ENCODE measurements at places on chromosomes 11 and 22.

DNA sequence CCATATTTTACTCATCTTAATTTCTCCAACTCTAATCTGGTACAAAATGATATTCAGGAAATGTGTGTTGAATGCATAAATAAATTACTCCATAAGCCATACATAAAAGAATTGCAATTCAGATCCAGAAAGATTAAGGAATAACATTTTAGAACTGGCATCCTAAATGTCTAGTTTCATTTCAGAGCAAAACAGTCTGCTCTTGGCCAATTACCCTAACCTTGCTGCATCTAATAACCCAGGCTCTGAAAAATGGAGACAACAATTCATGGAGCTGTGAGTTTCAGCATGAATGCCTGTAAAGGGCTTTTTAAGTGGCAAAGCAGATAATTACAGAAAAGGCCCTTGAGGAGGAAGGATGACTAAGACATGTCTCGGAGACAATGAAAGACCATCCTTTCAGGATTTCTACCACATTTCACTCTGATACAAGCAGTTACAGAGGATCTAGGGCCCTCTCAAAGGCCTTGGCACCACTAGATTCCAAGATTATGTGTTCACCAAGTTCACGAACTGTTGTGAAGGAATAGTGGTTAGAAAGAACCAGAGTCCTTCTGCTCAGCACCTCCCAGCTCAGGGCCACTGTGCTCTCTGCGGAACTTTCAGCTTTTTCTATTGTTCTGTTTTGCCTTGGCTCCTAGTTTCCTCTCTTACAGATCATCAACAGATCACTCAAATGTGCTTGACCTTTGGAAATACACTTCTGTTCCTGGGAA lies 157.6 kb upstream of the BLID start:
- DNase-seq: no peak

DNA sequence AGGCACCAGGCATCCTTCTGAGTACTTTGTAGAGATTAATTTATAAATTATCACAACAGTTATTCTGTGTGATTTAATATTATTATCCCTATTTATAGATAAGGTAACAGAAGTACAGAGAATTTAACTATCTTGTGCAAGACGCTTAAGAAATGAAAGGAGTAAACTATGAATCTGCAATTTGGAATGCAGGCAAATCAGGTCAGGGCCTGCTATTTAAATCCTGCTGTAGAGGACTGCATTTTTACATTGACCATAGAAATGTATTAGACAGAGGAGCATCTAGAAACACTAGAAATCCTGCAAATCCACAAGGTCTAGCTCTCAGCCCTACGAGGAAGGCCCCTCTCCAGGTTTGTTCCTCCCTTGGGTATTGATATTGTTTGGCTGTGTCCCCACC lies 336.2 kb downstream of the ETS1 start:
- DNase-seq: no peak

GRCh38 chr11:114827736-114828135 lies 149.4 kb downstream of the NXPE2 start:
- no peak for DNase-seq

GRCh38 chr11:20369826-20370225 lies 6.3 kb downstream of the HTATIP2 start:
- no peak for DNase-seq

DNA sequence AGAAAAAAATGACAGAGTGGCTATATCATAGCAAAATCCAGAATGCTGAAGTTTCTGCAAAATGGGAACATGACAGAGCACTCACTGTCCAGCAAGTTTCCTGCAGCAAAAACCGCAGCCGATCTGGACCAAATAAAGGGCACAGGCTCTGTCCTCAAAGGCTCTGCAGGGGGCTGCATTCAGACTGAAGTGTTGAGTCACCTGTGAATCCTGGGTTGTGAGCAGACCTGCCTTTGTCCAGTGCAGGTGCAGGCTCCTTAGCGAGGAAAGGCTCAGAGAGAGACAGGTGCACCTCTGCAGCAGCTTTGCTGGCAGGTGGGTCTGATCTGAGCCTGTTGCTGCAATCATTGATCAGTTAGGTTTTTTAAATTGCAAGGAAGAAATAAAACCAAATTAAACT lies 29.3 kb upstream of the NFAM1 start:
- DNase-seq: no peak

DNA sequence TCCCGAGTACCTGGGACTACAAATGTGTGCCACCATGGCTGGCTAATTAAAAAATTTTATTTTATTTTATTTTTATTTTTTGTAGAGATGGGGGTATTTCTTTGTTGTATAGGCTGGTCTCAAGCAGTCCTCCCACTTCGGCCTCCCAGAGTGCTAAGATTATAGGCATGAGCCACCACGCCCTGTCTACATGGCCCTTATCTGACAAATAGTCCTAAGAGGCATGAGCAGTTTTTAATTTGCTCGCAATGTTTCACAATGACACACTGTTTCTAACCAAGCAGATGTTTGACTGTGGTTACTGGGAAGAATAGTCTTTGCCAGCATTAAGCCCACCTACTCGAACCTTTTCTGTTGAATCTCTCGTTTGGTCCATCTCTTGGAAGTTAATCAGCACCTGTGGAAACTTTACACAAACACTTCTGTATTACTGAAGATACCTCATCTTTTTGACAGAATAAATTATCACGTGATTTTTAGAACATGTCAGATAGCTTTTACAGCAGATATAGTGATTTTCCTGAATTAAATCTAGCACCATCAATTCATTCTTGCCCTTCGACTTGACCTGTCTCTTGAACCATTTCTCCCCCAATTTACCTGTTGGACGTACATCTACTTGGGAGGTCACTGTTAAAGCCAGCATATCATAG lies 71.4 kb downstream of the MTMR3 start:
- DNase-seq: no peak

- DNase-seq: no peak
Measured at GRCh38 chr22:27197618-27198017, 540.2 kb downstream of the MIAT start.

- DNase-seq: no peak
Measured at GRCh38 chr11:91921974-91922373, 302.6 kb upstream of the FAT3 start.

GRCh38 chr11:2758751-2759150 lies 59.0 kb upstream of the KCNQ1OT1 start:
- peak; percentile 23 for DNase-seq

Data from H1 (cell line).